GM12878 (cell line): ENCODE measurements at places on chromosomes 6 and 20.

DNA sequence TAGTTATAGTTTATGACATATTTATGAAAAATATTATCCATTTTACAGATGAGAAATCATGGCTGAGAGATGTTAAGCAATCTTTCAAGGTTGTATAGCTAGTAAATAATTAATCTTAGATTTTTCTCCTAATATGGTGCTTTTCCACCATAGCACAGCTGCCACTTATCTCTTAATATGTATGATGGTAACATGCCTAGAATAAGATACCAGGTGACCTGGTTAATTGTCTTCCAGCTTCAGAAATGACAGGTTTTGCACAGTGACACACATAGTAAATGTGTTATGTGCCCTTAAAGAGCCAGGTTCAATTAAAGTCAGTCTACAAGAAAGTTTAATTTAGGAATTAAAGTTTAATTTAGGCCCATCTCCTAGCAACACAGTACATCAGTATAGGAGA, 14.8 kb downstream of the TUBB2A start:
- DNase-seq: no peak

DNA sequence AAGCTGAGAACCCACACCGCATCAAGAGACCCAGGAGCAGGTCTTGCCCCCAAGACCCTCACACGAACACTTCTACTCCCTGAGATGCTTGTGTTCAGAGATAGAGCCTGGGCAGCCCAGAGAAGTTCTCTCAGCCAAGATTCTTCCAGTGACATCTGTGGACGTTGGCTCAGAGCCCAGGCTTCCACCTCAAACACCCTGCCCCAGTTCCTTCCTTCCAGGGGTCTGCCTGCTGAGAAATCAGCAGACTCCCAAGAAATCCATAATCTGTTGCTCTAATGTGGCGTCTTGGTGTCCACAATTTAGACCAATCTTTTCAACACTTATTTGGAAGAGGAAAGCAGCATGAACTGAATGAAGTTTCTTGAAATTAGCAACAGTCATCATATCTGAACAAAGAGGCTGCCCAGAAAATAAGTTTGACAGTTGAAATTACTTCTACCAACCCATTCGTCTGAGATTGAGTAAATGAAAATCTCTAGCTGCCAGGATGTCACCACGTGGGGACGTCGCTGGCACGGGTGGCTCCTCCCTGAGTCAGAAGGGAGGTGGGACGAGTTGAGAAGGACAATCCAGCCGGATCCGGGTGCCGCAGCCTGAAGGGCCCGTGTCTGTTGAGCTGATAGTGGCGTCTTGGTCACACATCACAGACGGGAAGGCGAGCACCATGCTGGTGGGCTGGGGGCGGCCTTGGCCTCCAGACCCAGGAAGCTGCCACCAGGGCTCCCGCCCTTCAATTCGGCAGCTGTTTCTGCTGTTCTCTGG, 400.9 kb downstream of the TAF4 start:
- DNase-seq: no peak

DNA sequence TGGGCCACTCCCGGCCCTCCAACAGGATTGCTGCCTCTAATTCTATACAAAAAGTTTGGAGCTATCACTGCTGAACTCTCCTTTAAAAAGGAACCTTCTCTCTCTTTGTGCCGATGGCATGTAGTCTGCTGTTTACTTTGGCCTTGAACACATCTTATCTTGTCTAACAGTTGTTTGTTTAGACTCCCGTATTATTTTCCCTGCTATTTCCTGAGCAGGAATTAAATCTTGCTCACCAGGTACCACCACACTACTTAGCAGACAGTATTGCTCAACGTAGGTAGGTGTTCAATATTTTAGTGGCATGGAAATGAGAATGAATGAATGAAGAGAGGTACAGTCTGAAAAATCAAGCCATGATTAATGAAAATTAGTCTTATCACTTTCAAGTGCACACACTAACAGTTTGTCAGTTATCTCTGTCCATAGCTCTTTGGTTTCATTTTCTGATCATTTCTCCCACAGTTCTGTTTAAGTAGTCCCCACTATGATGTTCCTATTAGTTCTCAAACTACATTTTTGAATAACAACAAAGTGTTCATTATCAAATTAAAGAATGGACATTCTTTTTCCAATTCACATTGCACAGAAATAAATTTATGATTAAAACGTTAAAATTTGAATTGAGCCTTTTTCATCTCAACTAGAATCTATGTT, 6.8 kb upstream of the HEY2 start:
- no peak for DNase-seq

DNA sequence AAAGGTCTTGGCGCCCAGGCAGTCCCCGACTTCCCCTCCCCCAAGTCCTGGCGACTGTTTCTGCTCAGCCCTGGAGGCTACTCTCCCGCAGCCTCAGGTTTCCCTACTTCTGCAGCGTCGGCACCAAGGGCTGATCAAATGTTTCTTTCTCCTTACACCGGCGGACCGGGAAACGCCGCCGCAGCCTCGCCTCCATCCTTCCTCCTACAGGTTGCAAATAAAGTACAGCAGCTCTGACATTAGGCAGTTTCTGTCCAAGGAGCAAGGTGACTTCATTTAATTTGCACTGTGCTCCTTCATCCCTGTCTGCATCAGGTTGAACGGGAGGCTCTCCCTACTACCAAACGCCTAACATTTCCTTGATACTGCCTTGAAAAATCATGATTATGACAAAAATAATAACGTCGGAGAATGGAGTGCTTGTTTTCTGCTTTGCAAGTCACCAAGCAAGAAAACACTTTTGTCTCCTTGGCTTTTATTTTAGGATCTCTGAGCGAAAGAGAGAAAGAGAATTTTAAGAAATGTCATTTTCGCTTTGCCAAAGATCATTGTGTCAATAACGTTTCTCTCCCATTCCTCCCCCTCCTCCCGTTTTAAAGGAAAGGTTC, 1.0 kb downstream of the CLIC5 start:
- DNase-seq: no peak

GRCh38 chr6:98037571-98037970, 754.6 kb upstream of the MMS22L start:
- no peak for DNase-seq

- DNase-seq: no peak
These were observed 8.4 kb upstream of the NUP153 start for GRCh38 chr6:17714879-17715851.

- no peak for DNase-seq
These were observed 1308.9 kb upstream of the MAP3K7 start for GRCh38 chr6:91895599-91896285.

- DNase-seq: peak; percentile 62
These were observed 14.5 kb downstream of the GNL1 start for GRCh38 chr6:30541515-30542403.

DNA sequence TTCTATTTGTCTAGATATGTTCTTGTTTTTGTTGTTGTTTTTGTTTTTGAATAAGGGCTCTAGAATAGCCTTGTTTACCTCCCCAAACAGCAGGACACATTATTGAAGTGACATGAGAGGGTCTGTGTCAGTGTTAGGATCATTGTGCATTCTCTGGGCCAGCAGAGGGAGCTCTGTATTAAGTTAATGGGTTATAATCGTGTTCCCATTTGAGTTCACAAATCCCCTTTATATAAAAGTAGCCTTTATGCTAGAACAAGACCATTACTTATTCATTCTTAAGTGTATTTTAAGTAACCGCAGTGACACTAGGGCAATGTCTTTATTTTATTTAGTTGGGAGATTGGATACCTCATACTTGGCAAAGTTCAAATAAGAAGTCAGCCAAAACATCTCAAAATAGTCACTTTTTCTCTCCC, 44.8 kb downstream of the STK4 start:
- no peak for DNase-seq

- no peak for DNase-seq
These were observed 104.9 kb upstream of the SYNDIG1 start for GRCh38 chr20:24364482-24364881.

DNA sequence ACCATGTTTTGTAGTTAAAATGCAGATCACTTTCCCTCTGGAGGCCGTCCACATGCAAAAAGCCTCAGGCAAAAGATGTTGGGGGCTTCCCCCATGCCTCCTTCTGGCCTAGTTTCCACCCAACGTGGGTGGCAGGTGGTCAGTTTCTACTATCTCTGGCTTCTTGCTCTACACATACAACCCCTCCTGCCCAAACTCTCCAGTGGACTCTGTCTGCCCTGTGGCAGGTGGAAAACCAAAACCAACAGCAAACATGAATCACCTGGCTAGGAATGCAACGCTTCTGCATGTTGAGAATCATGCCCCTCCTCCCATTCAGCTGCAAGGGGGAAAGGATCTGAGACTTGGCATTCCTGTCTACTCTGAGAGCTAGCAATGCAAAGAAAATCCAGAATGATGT, 94.8 kb downstream of the MBOAT1 start:
- no peak for DNase-seq

GRCh38 chr6:20182926-20183521, 29.2 kb downstream of the MBOAT1 start:
- DNase-seq: no peak

DNA sequence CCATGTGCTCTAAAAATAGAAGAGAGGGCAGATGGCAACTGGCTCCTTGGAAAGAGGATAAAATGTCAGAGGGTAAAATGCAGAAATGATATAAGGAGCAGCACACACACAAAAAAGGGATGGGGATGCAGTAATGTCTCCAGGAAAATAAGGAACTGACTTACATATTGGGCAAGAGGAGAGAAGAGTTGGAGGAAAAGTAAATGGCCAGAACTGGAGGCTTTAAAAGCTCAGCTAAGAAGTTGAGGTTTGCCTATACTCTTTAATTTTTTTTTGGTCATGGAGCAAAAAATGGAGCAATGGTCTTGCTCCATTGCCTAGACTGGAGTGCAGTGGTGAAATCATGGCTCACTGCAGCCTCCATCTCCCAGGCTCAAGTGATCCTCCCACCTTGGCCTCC, 93.7 kb downstream of the SULF2 start:
- DNase-seq: no peak

DNA sequence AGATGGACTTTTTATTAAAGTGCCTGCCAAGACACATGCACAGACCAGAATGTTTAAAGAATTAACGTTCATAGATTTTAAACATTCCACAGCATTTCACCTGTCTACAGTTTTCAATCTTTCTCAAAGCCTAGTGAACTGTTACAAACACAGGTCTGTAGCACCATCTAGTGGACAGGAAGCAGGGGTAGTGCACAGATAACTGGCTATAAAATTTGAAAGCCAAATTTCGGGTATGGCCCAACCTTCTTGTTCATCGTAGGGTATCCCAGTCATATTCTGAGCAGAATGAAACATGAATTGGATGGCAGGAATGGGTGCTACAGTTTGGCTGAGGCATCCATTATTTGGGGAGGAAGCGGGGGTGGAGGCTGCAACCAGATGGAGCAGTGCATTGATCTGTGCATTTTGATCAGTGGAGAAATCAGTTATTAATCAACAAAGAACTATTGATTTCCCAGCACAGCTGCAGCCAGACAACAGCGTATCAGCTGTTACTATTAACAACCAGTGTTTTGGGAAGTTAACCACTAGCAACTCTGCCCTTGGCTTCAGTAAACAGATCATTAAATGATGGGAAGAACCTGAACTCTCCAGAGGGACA, 56.1 kb upstream of the B3GAT2 start:
- DNase-seq: peak; percentile 12

DNA sequence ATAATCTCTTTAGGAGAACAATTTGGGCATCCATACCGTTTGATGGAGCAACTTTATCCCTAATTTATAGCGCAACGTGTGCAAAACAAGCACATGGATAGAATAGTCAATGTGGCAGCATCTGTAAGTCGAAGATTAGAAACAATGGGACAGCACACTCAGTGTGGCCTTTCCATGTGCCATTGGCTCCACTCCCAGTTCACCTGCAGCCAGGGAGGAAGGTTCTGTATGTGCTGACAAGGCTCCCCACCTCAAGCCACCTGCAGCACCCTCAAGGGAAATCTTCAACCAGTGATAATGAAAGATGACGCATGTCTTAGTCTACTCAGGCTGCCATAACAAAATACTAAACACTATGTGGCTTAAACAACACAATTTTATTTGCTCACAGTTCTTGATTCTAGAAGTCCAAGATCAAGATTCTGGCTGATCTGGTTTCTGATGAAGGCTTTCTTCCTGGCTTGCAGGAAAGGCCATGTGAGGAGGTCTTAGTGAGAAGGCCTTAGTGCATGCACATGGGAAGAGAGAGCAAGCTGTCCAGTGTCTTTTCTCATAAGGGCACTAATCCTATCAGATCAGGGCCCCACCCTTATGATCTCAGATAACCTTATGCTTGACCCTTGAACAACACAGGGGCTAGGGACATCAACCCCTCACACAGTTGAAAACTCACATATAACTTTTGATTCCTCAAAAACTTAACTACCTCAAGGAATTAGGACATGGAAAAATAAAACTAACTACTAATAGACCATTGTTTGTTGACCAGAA, 34.9 kb upstream of the SHLD1 start:
- DNase-seq: no peak

GRCh38 chr6:81900616-81901015, 148.1 kb upstream of the TENT5A start:
- no peak for DNase-seq

- no peak for DNase-seq
These were observed 120.2 kb upstream of the RNF24 start for GRCh38 chr20:4135385-4136077.

DNA sequence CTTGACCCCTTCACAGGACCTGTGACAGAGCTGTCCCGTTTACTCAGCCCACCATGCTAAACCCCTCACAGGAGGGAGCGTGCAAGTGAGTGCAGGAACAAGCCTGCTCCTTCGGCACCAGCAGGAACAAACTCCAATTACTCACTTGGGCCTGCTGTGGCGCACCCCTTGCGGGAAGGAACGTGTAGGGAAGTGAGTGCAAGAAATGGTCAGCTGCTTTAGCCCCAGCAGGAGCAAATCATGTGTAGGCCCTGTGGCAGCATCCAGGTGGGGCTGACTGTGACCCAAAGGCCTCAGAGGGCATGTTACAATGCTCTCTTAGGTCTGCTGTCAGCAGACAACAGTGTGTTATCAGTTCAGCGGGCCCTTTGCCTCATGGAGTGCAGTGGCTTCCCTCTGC, 574.4 kb downstream of the PRKN start:
- DNase-seq: no peak

DNA sequence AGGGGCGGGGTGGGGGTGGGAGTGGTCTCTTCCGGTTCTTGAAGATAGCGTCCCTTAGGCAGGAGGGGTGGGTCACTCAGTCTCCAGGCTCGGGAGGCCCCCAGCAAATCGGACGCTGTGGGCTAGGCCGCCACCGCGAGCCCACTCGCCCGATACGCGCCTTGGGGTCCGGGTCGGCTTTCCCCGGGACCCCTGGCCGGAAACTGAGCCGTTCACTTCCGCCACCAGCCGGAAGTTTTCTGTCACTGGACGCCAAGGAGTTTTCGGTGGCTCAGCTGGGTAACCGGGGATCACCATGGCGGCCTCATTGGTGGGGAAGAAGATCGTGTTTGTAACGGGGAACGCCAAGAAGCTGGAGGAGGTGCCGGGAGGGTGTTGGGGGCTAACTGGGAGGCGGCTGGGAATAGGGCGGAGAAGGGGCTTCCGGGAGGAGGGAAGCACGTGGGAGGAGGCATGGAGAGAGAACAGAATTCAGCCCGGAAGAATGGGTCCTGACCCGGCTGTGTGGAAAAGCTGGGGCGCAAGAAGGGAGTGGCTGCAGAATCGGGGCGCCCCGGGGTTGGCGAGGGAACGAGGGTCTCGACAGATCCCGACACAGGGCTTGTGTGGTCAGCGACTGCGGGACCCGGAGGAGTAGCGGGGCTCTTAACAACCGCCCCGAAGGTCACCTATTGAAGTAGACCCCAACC, at the start of gene ITPA:
ITPA (plus strand) TSS at position 242 of the 689 bp plus-strand sequence; CDS start at position 296, 54 bp downstream.
- no peak for DNase-seq

GRCh38 chr20:44644667-44645131, 6.8 kb downstream of the ADA start:
- DNase-seq: peak; percentile 70
